Stimulated activated CD4-positive, alpha-beta T cell treated with anti-CD3 and anti-CD28 coated beads, Interleukin-1b, Interleukin-23, amount 100 ng/mL, for 1 hour (primary cell): ENCODE measurements at places on chromosomes 5 and 9.

DNA sequence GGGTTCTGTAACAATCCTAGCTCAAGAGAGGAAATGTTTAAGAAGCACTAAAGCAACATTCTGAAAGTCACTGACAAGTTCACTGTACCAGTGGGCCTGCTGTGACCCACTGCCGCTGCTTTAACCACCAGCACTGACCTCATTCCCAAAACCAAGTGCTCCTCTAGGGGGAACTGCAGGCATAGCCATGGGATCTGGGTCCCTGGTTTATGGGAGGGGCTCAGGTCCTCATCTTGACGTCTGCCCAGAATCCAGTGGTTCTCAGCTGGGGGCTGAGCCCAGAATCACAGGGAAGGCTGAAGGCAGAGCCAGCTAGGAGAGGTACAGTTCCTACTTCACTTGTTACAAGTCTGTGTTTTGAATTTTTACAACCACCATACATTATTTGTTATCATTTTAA is 36.1 kb upstream of the SLC2A8 start:
- DNase-seq = no peak

GRCh38 chr5:9895302-9895645 is 265.1 kb upstream of the TAS2R1 start:
- no peak for DNase-seq

GRCh38 chr5:153358315-153358976 is 132.0 kb upstream of the GRIA1 start:
- DNase-seq = no peak

- no peak for DNase-seq
Measured at GRCh38 chr9:88018101-88018500, 43.8 kb upstream of the CDK20 start.

DNA sequence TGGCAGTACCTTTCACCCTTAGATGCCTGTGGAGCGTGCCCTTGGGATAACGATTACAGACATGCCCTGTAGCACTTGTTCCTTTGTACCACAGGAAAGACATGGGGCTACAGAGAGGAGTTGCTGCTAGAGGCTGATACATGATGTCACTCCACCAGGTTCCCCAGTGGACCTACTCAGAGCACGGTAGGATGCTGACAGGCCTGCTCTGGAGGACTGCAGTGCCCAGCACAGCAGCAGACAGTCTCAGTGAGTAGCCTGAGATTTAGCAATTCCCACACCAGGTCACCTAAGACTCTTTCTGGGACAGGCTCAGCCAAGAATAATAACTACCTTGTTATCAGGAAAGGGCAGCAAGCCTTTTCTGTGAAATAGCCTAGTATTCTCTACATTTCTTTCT is 28.8 kb downstream of the PDE4D start:
- DNase-seq = no peak

DNA sequence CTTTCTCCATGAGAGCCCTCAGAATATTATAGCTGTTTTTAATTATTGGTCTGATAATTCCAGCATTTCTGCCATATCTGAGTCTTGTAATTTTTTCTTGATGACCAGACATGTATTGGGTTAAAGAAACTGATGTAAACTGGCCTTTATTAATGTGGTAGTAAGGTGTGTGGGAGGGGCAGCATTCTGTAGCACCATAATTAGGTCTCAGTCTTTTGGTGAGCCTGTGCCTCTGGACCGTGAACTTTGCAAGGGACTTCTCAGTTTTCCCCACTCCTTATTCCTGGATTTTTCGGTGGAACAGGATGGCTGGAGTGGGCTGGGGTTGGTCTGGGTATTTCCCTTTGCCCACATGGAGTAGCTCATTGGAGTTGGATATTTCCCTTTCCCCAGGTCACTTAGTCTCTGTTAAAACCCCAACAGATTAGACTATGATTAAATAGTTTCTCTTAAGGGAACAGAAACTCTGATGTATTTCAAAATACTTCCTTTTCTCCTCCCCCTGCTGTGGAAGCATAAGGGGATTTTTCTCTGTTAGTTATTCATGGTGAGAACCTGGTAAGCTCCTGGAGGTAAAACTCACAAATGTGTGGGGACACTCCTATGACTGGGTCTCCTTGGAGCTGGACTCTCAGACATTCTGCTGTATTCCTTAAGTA is 52.4 kb downstream of the FSD1L start:
- DNase-seq = no peak

GRCh38 chr9:109452761-109453160 is 45.3 kb downstream of the PTPN3 start:
- DNase-seq = no peak

DNA sequence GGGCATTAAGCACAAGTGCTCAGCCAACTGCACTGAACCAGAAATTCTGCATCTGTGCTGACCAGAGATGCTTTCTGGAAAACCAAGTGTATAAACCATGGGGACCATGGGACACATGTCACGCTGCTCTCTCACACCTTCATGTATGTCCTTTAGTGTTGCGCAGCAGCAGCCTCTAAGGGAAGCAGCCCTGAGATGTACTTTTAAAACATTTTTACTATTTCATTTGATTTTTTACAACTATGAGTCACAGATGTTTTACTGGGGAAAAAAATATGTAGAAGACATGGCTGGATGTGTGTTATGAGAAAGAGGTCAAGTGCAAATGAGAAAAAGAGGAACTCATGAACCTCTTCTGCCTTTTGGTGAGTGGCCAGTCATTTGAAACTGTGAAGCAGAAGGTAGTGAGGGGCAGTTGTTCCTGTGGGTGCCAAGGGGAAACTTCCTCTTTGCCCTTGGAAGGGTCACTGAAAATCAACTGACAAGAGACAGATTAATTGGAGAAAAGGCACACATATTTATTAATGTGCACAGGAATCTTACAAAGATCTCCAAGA is 31.4 kb upstream of the SYK start:
- DNase-seq = no peak

GRCh38 chr9:72352911-72353388 is 12.1 kb downstream of the ZFAND5 start:
- DNase-seq = no peak

GRCh38 chr5:135574493-135574892 is 4.3 kb downstream of the CXCL14 start:
- no peak for DNase-seq

- no peak for DNase-seq
Measured at GRCh38 chr9:96500696-96501632, 51.0 kb downstream of the HABP4 start.

DNA sequence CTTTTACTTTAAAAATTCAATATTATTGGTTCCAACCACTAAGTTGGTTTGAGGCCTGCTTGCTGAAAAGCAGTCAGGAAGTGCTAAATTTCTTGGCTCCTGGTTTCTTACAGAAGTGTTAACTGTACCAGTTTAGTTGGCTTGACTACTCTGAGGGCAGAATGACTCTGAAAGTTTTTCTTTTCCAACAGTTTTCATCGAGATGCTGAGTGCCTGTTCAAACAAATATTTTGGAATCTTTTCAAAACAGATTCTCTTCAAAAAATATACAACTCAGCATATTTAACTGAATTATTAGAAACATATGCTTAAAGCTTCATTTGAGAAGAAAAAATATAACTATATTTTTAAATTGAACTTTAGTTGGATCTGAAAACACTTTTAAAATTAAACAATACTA is 37.0 kb downstream of the SLC38A9 start:
- DNase-seq = no peak

DNA sequence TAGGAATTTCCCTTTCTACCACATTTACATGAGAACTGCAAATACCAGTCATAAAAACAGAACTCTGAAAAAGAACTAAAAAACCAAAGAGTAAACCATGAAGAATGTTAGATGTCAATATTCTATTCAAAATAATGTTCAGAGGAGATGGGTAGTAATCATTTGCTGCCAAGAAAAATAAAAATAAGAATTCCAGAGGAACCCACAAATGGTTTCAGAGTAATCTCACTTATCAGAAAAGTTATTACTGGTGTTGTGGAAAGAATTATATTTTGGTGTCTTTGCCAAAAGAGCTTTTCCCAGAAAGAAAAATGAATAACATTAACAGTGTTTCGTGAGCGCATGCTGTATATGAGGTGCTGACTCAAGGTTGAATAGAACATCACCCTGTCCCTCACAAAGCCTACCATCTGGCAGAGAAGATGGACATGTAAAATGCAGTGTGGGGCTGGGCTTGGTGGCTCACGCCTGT is 35.6 kb downstream of the GPR21 start:
- DNase-seq = no peak

DNA sequence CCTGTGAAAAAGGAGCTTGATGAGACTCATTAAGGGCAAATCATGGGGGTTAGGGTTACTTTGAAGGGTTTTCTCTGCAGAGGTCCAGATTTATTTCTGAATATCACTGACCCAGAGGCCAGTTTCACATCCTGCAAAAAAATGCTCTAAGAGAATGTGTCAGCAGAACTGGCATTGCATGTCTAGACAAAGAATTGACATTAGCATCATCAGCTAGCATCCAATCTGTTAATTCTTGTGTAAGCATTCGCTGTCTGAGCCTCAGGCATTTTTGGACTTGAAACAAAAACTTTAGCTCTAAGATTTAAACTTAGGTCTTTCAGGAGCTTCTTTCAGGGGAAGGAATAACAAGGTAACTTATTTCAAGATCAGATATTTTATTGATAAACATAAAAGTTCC is 187.9 kb upstream of the ELL2 start:
- no peak for DNase-seq

GRCh38 chr5:159061179-159061796 is 38.4 kb downstream of the EBF1 start:
- DNase-seq = no peak

- DNase-seq = no peak
Measured at GRCh38 chr9:132998831-132999635, 20.5 kb downstream of the GFI1B start.

- no peak for DNase-seq
Measured at GRCh38 chr5:175657593-175658271, at the start of gene HRH2. HRH2 (plus strand) TSS chr5:175658071; CDS start chr5:175683234, 25,163 bp downstream.

DNA sequence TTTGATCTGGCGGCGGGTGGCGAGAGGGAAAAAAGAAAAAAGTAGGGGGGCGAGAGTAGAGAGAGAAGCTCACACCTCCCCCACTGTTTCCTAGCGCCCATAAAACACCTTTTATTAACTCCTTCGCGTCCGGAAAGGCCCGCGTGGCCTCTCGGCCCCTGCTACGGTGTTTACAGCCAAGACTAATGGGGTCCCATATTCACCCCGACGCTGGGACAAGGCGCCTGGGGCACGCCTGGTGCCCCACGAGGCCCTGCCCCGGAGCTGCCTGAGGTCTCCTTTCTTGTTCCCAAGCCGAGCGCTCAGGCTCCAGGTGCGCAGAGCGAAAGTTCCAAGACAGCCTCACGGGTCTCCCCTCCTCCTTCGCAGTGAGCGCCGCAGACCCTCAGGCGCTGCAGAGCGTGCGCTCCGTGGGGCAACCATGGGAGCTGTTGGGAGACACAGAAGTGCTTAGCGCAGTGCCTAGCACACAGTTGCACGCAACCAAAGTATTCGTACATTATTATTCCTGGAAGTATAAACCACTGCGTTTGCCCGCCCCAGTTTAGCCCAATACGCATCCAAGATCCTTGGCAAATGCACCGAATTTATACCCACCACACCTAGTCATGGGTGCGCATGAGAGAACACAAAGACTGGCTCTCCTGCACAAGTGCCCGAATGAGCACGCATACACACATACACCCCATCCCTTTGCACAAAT is 4.3 kb downstream of the HAND1 start:
- DNase-seq = no peak

- no peak for DNase-seq
Measured at GRCh38 chr9:73370053-73370452, 218.4 kb downstream of the ANXA1 start.

DNA sequence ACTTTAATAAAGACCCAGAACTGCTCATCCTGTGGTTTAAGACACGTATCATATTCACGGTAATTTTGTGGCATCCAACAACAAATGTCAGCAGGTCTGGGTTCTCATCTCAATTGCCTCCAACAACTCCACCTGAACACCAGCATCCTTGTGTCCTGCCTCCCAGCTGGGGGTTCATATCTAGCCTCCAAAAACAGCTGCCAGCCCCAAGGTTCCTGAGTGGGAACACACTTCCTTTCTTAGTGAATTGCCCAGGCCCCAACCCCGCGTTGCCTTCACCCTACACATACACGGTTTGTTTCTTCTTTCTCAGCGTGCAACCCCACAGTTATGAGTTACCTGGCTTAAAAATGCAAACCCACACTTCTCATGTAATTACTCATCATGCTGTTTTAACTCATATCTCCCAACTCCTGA is 77.9 kb downstream of the SEMA4D start:
- DNase-seq = no peak

- DNase-seq = no peak
Measured at GRCh38 chr5:141795421-141795820, 82.8 kb downstream of the PCDH1 start.

- DNase-seq = no peak
Measured at GRCh38 chr5:160064995-160065614, 54.1 kb downstream of the PWWP2A start.

- DNase-seq = no peak
Measured at GRCh38 chr9:107813287-107813686, 323.7 kb upstream of the KLF4 start.

- no peak for DNase-seq
Measured at GRCh38 chr5:176530983-176531901, 6.0 kb downstream of the RNF44 start.

DNA sequence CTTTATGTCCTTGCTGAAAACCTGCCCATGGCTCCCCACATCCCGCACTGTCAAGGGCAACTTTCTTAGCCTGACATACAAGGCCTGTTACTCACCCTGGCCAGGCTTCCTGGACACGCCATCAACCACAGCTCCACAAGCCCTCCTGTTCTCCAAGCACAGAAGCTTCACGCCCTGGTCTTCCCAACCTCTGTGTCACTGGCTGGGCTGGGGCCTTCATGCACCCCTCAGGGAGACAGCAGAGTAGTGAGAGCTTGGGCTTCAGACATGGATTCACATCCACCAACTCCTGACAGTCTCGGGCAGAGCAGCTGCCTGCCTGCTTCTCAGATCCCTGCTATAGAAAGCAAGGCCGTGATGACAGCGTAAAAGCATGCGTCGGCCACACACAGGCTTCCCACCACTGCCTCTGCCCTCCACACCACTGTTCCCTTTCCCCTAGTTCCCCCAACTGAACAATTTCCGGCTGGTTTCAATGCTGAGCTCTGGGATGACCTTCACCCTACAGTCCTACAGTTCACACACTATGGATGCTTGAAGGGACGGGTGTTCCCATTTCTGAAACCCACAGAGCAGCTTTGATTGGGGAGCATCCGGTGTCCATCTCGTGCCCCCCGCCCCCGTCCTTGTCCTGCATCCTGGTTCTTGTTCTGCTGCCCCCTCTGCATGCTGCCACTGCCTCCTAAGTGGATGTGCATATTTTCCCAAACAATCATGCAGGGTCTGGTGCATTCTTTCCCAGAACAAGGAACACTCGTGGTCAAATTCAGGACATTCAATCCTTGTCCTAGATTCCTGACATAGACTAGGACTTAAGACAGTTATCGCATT is 33.4 kb upstream of the ADAMTS2 start:
- no peak for DNase-seq

GRCh38 chr5:177169271-177169670 is 35.7 kb downstream of the NSD1 start:
- no peak for DNase-seq

DNA sequence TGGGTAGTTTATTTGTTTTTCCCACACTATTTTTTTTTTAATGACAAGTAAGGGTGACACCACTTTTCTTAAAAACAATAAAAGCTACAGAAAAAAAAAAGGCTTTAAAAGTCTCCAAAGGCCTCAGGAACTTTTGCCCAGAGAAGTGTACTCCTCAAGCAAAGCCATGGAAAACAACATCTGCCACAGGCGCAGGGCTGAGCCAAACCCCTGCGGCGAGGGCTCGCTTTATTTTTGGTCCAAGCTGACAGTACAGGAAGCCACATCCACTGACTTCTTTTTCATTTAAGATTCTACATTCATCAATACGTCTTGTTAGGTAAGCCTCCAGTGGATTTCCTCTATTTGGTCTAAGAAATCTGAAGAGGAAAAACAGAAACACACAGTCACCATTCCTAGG is 51.9 kb upstream of the IFNK start:
- DNase-seq = no peak
